Fibroblast of skin of left quadriceps (primary cell): ENCODE measurements at places on chromosomes 4 and X.
A peak's percentile ranks its signal among the peaks of the same experiment; 100 is the strongest.

GRCh38 chrX:119442286-119442685 is 26.0 kb upstream of the SLC25A5 start:
- no peak for DNase-seq

GRCh38 chr4:70925899-70926635 is 23.9 kb downstream of the MOB1B start:
- DNase-seq = no peak

DNA sequence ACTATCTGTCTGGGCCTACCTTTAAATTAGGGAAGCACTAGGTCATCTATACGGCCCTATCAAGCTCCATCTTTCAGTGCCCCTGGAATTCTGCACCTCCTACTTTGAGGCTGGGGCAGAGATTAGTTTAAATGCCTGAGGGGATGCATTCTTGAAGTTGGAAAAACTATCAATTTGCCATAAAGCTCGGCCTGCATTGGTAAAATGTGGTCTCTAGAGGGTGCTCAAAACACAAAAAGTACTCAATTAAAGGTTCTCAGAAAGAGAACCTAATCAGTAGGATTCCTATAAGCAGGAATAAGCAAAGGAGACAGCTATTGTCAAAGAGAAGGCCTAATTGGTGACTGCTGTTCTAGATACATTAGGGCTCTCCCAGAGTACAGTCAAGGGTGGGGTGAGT is 111.7 kb downstream of the AMER1 start:
- DNase-seq = no peak

DNA sequence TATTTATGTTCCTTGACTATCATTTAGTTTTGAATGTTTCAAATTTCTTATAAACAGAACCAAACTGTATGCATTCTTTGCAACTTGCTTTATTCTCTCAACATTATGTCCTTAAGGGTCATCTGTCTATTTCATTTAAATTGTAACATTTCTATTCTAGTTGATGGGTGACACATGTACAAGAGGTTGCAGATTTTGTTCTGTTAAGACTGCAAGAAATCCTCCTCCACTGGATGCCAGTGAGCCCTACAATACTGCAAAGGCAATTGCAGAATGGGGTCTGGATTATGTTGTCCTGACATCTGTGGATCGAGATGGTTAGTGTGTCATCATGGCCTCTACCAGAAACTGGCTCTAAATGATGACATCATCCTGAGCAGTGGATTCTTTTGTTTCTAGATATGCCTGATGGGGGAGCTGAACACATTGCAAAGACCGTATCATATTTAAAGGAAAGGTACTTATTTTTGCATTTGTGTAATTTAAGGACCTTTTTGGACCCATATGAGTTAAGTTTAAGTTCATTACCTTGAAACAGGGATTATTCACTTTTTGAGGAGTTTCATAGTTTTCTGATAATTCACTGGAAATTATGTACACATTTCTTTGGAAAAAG is 6.1 kb downstream of the LIAS start:
- DNase-seq = peak; percentile 64

GRCh38 chrX:122047261-122047660 is 999.9 kb downstream of the GLUD2 start:
- peak; percentile 10 for DNase-seq

DNA sequence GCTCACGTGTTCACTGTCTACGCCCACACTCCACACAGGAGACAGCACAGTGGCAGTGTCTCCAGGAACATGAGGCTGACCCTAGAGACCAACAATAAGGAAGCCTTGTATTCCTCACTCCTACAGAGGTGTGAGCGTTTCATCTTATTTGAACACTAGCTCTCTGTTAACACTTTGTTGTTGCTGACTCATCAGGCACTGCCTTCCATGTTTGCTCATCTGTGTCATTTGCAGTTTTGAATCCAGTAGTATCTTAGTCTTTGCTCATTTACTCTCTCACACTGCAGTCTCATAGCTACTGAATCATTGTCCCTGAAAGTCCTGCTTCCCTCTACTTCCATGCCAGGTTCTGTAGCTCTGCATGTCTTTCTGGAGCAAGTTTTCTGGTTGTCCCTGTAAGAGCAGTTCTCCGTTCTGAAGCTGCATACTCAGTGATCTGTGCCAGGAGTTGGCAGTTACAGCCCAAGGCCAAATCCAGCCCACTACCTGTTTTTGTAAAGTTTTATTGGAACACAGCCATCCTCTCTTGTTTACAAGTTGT is 80.3 kb upstream of the DCLK2 start:
- DNase-seq = no peak

GRCh38 chrX:155406429-155406828 is 24.5 kb downstream of the F8A2 start:
- DNase-seq = no peak

DNA sequence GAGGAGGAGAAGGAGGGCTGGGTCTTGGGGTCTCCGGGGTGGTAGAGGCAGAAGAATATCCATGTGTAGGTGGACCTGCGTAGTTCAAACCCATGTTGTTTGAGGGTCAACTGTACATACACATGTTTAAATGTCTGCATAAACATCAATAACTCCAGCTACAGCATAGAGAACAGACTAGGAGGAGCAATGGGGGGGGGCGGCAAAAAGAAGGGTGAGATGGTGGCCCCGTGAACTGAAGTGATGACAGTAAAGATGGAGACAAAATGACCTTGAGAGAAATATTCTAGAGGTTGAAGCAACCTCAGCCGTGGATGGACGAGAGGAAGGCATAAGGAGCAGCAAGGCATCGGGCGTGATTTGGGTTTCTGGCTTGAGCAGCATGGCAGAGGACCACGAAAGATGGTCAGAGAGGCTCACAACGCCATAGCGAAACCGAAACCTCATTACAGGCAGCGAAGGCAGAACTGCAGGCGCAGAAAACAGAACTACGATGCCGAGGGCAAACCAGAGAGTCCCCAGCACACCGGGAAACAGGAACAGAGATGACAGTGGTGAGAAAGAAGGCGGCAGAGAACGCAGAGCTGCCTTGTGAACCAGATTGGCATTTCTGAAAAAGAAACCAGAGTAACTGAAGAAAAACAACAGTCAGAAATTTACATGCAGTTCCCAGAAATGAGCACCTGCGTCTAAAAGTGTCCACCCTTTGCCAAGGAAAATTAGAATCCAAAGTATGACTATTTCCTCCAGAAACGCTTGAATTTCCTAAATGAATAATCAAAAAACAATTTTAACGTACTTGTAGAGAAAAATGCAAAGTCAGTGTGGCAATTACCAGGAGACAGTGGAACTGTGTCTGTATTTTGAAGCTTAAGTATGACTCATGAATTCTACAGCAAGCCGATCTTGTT is 50.3 kb upstream of the ENPP6 start:
- DNase-seq = peak; percentile 68

DNA sequence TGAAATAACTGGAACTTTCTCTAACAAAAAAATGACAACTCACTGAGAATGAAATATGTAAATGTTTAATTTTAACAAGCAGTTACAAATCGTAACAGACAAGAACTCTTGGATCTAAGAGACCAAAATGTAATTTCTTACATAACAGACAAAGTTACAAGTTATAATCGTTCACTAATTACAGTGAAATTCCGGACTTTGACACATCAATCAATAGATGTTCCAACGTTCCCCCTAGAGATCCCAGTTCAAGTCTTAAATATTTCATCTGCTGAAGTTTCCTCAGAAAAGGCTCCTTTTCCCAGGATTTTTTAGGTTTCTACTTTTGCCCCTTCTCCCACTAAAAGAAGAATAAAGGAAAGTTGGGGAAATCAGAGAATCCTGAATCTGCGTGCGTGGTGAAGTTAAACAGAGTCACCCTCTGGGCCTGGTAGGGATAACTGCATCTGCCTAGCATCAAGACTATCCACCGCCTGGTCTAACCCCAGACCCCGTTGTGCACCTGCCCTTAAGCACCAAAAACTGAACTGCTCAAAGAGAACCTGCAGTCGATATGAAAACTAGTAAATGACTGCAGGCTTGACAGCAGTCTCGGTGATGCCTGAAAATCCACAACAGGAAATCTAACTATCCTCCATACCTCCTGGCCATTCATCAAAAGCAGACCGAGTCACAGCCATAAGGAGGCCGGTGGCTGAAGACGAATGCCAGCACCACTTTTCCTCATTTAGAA is 2.3 kb downstream of the IRF2 start:
- DNase-seq = no peak

DNA sequence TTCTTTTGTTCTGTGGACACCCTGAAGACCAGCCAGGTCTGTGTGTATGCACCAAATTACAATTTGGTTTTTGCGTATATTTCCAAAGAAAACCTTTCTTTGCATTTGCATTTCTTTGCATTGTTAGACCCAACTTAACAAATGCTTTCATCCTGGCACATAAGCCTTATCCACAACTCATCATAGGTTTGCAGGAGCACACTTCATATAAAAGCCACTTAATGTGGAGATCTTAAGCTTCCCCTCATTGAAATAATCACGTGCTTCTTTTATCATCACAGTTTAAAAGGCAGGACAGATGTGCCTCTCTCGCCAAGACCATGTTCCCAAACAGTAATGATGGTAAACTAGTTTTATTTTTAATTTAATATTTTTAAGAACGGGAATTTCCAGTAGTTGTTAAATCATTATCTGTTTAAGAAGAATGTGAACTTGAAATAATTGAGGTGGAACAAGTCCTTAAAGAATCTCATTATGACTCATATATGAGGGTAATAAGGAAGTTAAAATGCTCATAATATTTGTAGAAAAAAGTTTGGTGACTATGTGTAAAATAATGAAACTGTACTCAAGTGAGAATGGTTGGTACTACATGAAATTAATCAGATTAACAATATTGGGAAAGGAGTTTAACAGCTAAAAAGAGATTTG is 65.5 kb downstream of the GLRA3 start:
- DNase-seq = no peak
